ENCODE measurements at places on chromosomes 2 and 18.

GRCh38 chr2:47056868-47057686 is 98.0 kb downstream of the STPG4 start:
- DNase-seq = no peak

- no peak for DNase-seq
Observed at GRCh38 chr2:16117021-16117700, 176.8 kb downstream of the MYCN start.

GRCh38 chr18:77254711-77255405 is 5.2 kb downstream of the GALR1 start:
- DNase-seq = no peak

DNA sequence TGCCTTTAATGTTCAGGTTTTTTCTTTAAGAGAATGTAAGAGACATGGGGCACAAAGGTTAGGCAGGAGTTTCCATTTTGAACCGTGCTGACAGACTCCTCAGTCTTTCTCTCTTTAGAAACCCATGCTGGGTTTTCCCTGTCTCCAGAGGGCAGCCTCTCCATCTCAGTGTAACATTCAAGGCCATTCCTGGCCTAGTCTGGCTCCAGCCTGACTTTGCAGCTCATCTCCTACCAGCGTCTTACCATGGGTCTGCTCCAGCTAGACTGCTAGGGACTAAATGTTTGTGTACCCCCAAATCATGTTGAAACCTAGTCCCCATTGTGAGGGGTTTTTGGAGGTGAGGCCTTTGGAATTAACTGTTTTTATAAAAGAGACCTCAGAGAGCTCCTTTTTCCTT is 9.8 kb upstream of the CLIP4 start:
- DNase-seq = no peak

GRCh38 chr2:181304011-181304844 is 153.0 kb upstream of the ITGA4 start:
- no peak for DNase-seq

DNA sequence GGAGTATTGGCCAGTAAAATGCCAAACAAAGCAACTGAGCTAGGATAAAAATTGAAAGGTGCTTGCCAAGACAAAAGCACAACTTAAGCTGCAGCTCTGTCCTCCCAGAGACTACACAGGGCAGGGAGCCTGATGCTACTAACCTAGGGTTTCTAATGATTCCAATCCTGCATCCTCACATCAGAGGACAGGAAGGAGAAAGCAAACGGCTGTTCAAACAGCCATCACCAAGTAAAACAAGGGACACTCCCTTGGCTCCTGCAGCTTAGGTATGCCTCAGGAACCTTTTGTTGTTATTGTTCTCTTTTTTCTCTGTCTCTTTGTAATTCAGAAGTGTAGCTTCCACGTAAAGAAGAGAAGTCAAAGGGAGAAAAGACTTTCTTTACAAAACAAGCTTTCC is 99.5 kb downstream of the TCF4 start:
- DNase-seq = no peak

DNA sequence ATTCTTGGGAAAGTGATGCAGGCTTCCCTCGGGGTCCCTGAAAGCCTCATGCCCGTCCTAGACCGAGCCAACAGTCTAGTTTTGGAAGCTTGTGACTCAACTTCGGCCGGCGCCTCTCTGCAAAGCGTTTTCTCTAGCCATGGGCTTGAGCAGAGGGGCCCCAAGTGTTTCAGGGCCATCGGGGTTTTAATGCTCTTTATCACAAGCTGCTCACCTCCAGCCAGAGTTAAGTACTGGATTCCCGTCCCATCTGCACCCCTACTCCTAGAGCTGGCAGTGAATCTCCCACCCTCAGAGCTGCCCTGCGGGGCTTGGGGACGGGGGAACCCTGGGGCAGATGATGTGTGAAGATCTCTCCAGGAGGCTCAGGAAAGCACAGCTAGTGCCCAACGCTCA is 7.3 kb downstream of the RAX start:
- DNase-seq = no peak

DNA sequence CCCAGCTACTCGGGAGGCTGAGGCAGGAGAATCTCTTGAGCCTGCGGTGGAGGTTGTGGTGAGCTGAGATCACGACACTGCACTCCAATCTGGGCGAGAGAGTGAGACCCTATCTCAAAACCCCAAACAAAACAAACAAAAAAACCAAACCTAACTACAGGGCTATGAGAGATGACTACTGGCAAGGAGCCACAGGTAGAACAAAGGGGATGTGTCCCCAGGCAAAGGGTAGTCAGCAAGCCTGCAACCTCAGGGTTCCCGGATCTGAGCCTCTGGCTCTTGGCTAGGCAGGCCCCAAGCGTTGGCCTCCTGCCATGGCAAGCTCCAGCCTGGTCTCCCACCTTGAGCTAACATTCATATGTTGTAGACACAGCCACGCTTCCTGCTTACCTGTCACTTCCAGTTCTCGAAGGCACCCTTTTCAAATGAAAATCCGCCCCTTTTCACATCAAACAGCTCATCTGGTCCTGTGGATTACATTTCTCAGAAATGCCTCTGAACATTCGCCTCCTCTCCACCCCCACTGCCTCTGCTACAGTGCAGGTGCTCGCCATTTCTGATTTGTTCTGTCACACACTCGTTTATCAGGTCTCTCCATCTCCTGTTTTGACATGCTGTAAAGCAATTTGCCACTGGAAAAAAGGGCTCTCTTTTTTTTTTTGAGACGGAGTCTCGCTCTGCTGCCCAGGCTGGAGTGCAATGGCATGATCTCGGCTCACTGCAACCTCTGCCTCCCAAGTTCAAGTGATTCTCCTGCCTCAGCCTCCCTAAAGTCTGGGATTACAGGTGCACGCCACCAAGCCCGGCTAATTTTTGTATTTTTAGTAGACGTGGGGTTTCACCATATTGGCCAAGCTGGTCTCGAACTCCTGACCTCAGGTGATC is 13.1 kb upstream of the ACTR3 start:
- DNase-seq = peak; percentile 72
